ENCODE measurements at places on chromosomes 4 and X.

- DNase-seq: no peak
Observed at GRCh38 chr4:174304664-174305063, 21.0 kb downstream of the CEP44 start.

- DNase-seq: no peak
Observed at GRCh38 chr4:169818063-169818679, 60.4 kb upstream of the HPF1 start.

GRCh38 chr4:165222651-165222994 lies 15.3 kb downstream of the KLHL2 start:
- no peak for DNase-seq

DNA sequence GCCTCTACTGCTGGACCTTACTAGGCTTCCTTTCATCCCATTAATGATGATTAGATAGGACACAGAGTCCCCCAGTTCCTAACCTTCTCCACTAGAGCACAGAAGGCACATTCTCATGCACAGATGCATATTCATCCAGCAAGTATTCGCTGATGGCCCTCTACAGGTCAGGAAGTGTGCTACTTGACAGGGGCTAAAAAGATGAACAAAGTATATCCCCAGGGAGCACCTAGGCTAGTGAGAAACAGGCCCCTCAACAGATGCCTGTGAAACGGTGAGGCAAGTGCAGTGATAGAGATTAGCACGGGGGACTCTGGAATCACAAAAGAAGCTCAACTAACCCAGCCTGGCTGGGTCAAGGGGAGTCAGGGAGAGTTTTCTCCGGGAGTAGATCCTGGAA lies 95.8 kb downstream of the MGST2 start:
- DNase-seq: peak; percentile 46

GRCh38 chr4:40910706-40911105 lies 161.0 kb downstream of the NSUN7 start:
- no peak for DNase-seq

DNA sequence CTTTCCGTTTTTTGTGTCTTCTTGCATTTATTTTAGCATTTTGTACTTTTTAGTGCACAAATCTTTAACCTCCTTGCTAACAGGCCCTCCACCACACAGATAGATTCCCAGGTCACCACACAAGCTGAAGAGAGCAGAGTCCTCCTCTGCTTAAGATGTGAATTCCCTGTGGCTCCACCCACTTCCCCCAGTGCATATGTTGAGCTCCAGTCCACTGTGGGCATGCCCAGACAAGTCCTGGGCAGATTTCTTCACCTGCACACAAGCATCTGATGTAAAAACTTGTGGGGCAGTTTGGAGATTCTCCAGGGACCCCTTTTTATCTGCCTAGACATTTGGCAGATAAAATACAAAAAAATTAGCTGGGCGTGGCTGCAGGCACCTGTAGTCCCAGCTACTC lies 19.8 kb upstream of the PASD1 start:
- no peak for DNase-seq

DNA sequence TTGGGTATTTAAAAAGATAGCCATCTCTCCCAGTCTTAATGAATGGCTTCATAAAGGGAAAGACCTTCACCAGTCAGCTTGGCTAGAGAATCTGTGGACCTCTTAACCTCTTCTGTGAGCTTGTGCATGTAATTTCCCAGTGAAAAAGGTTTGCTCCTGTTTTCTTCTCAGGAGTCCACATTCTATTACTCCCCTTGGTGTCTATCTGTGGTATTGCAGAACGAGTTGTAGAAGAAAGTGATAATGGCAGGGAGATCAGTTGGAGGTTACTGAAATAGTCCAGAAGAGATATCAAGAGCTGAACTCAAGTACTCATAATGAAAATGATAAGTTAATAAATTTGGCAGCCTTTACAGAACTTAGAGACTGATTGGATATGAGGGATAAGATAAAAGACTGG lies 16.5 kb upstream of the VAMP7 start:
- no peak for DNase-seq

GRCh38 chr4:89660444-89661172 lies 176.4 kb downstream of the SNCA start:
- DNase-seq: no peak

GRCh38 chr4:169253904-169254303 lies 16.9 kb downstream of the SH3RF1 start:
- DNase-seq: no peak

- DNase-seq: no peak
Observed at GRCh38 chr4:26141911-26142638, 178.7 kb upstream of the RBPJ start.

- DNase-seq: no peak
Observed at GRCh38 chr4:181755846-181756245, 487.4 kb upstream of the TENM3 start.

DNA sequence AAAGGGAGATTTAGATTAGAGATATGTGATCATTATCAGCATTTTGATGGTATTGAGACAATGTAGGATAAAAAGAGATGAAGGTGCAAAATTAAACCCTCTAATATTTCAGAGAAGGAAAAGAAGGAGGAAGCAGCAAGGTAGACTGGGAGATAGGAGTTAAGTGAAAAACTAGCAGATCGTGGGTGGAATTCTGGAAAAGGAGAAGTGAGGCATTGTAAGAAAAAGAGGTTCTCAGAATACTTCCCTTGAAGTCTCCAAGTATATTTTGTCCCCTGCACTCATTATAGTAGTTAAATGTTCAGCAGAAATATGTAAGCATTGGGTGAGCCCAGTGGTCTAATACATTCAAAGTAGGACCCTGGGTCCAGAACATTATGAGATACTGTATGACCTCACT lies 30.3 kb downstream of the COPS4 start:
- no peak for DNase-seq

- no peak for DNase-seq
Observed at GRCh38 chr4:186902361-186902760, 178.7 kb upstream of the FAT1 start.

- no peak for DNase-seq
Observed at GRCh38 chr4:25839687-25840086, 23.1 kb downstream of the SEL1L3 start.

- no peak for DNase-seq
Observed at GRCh38 chr4:153538487-153539357, 72.6 kb downstream of the TMEM131L start.

DNA sequence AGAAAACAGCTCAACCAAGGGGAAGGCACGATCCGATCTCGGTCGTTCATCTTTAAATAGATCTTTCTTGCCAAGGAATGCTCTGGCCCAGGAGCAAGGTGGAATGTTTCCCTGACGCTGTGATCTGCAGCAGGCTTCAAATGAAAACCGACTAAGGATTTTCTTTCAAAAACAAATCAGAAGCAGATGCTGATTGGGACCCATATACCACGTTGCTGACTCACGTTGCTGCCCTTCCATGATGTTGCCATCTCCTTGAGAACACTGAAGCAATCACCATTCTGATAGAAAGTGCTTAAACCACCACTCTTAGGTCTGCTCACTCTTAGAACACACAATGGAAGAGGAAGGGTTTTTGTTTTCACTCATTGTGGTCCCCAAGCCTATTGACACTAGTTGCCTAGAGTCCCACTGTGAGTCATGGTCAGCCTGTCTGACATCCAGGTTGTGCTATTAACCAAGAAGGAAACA lies 26.1 kb downstream of the LAMTOR3 start:
- peak; percentile 61 for DNase-seq

- DNase-seq: no peak
Observed at GRCh38 chr4:79413032-79413885, 5.2 kb upstream of the GK2 start.

- DNase-seq: no peak
Observed at GRCh38 chr4:187685247-187685646, 310.3 kb upstream of the ZFP42 start.

DNA sequence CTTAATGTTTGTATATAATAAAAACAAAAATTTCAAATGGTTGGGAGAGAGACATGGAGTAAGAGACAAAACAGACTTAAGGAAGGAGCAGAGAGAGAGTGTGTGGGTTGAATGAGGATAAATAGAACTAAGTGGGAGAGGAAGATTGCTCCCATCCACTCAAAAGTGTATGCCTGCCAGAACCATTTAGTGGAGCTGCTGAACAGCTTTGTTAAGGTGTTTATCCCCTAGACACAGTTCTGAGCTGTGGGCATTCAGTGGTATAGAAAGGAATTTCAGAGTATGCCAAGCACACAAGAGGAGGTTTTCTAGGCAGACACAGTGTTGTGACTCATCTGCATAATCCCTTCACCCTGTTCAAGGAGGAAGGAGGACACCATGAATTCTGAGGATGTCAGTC lies 508.6 kb upstream of the EPHA5 start:
- no peak for DNase-seq

- peak; percentile 47 for DNase-seq
Observed at GRCh38 chrX:148530464-148531077, 30.2 kb downstream of the AFF2 start.

GRCh38 chrX:119273420-119274192 lies 37.5 kb downstream of the PGRMC1 start:
- DNase-seq: peak; percentile 64

- peak; percentile 20 for DNase-seq
Observed at GRCh38 chrX:123731987-123732669, 724 bp downstream of the THOC2 start.

- no peak for DNase-seq
Observed at GRCh38 chrX:110341189-110342035, 17.2 kb upstream of the RTL9 start.

DNA sequence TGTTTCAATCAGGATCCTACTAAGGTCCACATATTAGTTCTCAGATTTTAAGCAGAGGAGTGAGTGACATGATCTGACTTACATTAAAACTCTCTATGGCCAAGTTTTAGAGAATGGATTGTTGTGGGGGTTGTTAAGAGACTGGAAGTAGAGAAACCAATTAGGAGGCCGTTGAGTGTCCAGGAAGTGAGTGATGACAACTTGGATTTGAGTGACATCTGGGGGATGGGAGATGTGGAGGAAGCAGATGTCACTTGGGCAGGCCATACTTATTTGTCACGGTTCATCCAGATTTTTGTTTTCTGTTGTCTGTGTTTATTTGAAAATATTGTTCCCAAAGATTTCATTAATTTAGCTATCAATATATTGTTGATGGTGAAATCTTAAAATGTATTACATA lies 28.3 kb downstream of the ADD1 start:
- DNase-seq: no peak

DNA sequence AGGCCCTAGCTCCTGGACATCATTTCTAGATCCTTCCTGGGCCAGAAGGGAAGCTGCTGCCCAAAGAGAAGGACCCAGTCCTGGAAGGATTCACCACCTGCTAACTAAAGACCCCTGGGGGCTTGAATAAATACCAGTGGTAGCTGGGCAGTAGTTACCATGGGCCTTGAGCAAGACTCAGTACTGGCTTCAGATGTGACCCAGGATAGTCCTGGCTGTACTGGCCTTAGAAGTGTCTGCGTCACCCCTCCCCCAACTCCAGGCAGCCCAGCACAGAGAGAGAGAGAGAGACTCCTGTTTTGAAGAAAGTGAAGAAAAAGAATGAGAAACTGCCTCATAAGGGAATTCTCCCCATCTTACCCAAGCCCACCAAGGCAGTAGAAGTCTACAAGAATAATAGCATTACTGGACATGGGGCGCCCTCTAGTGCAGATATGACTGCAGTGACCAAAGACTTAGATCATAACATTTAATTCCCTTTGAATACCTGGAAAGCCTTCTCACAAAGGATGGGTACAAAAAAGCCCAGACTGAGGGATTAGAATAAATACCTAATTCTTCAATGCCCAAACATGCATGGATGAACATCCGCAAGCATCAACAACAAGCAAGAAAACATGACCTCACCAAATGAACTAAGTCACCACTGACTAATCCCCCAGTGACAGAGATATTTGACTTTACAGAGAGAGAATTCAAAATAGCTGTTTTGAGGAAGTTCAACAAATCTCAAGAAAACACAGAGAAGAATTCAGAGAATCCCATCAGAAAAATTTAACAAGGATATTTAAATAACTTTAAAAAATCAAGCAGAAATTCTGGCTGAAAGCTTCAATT lies 171.8 kb downstream of the HNRNPD start:
- DNase-seq: peak; percentile 79

DNA sequence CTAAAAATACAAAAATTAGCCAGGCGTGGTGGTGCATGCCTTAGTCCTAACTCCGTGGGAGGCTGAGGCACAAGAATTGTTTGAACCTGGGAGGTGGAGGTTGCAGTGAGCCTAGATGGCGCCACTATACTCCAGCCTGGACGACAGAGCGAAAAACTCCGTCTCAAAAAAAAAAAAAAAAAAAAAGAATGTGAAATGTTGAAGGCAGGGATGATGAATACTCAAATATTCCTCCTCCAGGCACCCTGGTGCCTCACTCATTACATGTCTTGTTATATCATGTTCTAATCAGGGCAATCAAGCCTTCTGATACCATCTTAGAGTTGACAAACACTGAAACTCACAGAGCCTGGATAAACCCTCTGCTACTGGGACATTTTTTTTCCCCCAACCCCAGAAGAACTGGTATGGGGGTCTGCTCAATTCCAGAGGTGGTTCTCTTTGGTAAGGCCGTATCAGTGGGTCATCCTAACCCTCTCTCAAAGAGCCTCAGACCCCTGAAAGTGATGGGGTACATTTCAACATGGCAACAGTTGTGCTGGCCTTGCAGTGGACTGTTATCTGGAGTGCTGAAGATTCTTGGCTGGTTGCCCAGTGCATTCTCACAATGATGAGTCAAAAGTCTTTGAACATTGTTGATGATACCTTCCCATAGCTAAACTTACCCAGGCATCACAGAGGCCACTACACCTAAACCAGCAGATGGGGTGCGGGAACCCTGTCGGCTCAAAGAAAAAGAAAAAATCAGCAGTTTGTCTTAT lies 2.4 kb upstream of the SH3KBP1 start:
- peak; percentile 92 for DNase-seq

DNA sequence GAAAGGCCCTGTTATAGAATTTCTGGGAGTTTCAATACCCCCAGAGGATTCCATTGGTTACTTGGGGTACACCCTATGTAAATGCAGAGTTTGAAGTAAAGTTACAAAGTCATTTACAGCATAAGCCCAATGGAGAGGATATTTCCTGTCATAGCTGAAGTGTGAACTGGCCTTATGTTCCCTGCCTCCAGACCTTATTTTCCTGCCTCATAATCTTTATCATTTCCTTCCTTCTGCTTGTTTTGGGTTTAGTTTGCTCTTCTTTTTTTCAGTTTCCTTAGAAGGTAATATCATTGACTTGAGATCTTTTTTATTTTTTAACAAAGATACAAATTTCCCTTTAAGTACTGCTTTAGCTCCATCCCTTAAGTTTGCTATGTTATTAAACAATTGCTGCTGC lies 85.4 kb downstream of the PPEF1 start:
- no peak for DNase-seq

All from trophoblast cell (in vitro differentiated cells and primary cell).